NCI-H187 treated with DMSO at 0.1 percent for 48 hours (cell line): ENCODE measurements at places on chromosomes 6 and 20.

- DNase-seq, result no peak
Observed at GRCh38 chr20:62695448-62696414, 12.9 kb upstream of the NTSR1 start.

DNA sequence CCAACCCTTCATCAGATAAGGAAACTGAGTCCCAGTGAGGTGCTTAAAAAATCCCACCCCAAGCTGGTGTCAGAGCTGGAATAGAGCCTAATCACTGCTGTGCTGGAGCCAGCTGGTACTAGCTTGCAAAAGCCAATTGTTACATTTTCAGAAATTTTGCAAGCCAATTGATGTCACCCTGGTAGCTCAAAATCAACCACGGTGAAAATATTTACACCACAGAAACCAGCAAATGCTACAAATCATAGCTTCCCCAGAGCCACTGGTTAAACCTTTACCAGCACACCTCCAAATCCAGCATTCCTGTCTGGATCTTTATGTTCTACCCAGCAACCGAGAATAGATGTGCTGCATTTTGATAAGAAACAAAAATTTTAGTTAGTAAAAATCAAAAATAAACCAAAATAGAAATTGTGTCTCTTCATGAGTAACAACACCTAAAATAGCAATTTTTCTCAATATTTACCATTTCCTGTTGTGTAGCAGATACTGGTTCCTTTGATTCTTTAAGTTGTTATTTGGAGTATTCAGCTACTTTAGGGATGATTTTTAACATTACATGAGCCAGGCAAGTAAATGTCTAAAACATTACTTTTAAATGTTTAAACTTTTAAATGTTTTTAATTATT lies 7.2 kb upstream of the LCA5 start:
- DNase-seq, result no peak

- DNase-seq, result no peak
Observed at GRCh38 chr6:155373276-155373675, 59.0 kb upstream of the TFB1M start.

DNA sequence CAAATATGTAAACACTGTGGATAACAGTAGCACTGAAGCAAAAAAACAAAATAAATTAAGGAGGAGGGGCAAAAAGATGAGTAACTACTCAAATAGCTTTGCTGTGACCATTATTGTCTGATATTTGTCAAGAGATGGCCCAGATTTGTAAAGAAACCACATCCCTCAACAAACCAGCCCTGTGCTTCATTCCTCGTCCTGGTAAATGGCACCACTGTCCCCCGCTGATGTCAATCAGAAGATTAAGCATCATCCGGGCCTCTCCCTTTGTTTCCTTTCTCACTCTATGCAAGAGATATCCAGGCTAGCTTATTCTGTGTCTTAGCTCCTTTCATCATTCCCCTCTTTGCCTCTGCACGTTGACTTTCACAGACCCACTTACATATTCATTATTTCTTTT lies 259.0 kb downstream of the SYNE1 start:
- no peak for DNase-seq

DNA sequence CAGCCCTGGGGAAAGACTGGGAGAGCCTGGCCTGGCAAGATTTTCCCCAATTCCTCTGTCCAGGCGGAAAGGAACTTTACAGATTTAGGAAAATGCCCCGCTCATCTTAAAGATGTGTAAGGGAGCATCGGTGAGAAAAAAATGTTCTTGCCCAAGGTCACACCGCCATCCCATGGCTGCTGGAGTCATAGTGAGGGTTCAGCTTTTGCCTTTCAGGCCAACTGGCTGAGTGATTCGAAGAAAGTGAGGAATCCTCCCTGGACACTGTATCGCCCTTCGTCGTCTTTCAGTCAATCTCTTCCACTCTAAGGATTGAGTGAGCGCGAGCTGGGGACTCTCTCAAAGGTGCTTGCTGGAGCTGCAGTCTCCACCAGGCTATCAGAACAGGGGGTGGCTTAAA lies 1.4 kb downstream of the WFDC2 start:
- DNase-seq, result no peak
